SHP77 (cell line): ENCODE measurements at places on chromosomes 2 and 18.

- no peak for DNase-seq
These were observed 24.8 kb downstream of the GNLY start for GRCh38 chr2:85718885-85719492.

DNA sequence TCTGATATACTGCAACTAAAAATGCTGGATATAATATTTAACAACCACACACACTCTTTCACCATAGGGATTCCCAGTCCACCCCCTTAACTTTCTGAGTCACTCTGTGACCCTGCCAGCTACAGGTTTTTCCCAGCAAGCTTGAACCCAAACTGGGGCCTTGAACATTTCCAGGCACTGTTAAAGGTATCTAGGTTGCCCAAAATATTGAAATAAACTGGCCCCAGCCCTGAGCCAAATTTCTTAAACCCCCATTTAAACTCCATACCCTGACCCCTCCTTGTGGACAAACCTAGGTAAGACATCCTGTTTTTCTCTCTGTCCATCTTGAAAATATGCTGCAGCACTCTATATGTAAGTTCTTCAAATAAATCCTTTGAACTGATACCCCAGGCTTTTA, 19.7 kb upstream of the DCTN1 start:
- DNase-seq: no peak

GRCh38 chr18:70429847-70430500, 141.1 kb downstream of the SOCS6 start:
- no peak for DNase-seq

- no peak for DNase-seq
These were observed 284.7 kb upstream of the ZC3H15 start for GRCh38 chr2:186201371-186201770.

DNA sequence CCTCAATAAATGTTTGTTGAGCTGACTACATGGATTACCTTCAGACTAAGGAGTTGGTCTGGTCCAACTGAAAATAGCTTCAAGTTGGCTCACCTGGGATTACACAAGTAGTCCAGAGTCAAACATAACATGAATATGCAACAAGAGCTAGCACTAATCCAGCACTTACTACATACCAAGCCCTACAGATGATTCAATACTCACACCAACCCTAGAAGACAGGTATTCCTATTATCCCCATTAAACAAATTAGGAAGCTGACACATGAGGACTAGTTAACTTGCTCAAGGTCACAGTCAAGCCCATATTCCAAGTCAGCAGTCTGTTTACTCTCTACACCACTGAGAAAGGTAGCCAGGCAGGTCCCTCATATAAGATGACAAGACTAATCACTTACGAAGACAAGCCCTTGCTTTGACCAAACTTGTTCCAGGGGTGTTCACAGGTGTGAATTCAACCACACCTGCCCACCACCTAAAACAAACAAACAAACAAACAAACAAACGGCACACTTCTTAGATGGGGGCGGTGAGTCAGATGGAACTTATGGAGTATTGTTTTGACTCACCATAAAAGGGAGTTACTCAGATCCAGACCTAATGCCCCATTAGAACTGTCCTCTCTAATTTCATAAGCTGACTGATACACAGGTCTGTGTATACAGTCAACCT, 29.1 kb downstream of the TMEM131 start:
- no peak for DNase-seq

GRCh38 chr18:63113899-63114565, 205.5 kb downstream of the BCL2 start:
- DNase-seq: no peak

- DNase-seq: no peak
These were observed 168.6 kb downstream of the SLC8A1 start for GRCh38 chr2:40283111-40283909.

DNA sequence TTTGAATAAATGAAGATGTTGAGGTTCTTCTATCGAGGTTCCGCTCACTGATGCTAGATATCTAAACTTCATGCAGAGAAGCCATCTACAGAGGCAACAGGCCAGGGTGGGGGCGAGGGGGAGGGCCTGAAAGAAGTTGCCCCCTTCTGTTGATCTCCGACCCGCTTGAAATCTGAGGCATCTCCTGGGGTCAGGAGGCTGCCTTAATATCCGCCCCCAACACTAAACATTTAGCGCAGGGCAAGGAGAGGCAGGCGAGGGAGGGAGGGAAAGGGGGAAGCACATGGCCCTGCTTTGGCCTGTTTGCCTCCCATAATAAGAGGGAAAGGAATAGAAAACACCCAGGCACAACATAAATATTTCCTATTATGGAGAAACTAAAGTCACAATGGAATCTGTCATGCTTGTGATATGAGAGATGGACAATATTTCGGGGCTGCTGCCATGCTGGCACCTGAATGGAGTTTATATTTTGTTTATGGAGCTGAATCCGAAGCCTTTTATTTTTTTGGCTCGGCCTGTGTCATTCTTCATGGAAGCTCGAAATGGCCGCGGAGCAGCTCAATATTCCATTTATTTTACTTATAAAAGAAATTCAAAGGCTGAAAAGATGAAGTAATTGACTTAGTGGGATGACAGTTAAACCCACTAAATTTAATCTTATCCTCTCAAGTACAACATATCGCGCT, 221.1 kb downstream of the INSIG2 start:
- DNase-seq: no peak

DNA sequence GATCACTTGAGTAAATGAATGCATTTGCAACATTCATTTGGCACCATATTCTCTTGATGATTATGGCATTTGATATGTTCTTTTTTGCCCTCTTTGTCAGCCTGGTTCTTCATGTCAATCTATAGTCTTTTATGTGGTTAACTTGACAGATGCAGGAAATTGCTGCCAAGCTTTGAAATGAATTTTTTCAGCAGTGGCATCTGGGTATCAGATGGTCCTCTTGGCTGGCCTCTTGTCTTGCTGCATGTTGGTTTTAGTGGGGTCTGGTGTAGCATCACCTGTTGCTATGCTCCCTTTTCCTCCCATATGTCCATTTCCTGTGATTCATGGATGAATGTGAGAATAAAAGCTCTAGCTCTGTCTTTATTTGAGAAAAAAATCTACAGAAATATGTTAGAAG, 119.9 kb downstream of the DPP4 start:
- DNase-seq: no peak
